ENCODE measurements at places on chromosomes 2 and 18.

GRCh38 chr18:32381761-32382160, 88.9 kb downstream of the GAREM1 start:
- DNase-seq: no peak

GRCh38 chr18:7066965-7067555, 50.5 kb downstream of the LAMA1 start:
- no peak for DNase-seq

- peak; percentile 39 for DNase-seq
These were observed 128.0 kb upstream of the GYPC start for GRCh38 chr2:126527836-126528490.

GRCh38 chr2:155256803-155257202, 558.3 kb downstream of the KCNJ3 start:
- no peak for DNase-seq

DNA sequence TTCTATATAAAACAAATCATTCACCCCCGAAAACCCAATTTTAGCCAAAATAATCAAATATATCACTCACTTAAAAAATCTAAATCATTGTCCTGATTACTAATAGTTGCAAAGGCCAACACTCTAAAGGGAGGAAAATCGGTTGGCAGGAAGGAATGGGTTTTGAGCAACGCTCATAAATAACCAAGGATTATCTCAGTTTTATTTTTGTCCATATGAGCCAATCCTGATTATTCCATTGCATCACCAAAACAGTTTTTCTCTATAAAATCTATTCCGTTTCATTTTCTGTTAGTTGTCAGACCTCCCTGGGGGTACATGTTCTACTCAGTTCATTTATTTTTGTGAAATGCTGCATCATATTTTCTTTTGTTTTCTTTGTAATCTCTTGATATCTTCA, 174.1 kb downstream of the LRATD1 start:
- no peak for DNase-seq

DNA sequence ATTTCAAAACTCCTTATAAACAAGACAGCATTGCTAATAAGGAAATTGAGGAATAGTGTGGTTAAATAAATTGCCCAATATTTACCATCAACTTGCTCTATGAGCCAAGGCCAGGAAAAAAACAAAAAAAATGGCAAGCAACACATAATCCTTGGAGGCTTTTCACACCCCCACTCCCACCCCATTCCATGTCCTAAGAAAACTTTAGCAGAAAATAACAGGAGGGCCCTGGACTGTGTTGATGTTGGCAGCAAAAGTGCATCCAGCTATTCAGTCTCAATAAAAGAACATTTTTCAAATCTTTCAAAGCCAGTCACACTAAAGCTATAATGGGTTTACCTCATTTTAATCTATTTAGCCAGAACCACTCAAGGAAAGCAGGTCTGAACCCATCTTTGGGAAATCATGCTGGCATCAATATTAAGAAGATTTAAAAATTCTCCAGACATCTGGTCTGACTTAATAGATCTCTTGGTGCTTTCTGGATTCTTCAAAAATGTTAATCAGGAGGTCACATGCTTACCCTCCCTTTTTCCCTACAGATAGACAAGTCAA, 34.6 kb upstream of the STK17B start:
- no peak for DNase-seq

- no peak for DNase-seq
These were observed 239.8 kb downstream of the HAUS1 start for GRCh38 chr18:46343931-46344372.

DNA sequence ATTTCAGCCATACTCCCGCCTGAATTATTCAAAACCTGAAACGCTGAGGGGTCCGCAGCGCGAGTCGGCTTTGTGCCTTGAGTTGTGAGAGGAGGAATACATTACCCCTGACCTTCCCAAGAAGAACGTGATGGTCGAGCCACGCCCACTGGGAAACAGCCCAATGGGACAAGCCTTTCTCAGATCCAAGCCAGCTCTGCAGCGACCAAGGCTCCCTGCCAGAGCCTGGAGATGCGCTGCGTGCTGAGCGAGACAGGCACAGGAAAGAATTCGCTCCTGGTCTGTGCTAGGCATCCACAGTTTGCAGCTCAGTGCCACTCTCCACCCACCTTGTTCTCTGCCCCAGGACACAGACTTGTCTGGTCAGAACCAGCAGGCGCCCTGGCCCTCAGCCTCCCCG, 74.1 kb upstream of the GLI2 start:
- no peak for DNase-seq

- DNase-seq: no peak
These were observed 188.8 kb downstream of the CAMKMT start for GRCh38 chr2:44550561-44550960.

DNA sequence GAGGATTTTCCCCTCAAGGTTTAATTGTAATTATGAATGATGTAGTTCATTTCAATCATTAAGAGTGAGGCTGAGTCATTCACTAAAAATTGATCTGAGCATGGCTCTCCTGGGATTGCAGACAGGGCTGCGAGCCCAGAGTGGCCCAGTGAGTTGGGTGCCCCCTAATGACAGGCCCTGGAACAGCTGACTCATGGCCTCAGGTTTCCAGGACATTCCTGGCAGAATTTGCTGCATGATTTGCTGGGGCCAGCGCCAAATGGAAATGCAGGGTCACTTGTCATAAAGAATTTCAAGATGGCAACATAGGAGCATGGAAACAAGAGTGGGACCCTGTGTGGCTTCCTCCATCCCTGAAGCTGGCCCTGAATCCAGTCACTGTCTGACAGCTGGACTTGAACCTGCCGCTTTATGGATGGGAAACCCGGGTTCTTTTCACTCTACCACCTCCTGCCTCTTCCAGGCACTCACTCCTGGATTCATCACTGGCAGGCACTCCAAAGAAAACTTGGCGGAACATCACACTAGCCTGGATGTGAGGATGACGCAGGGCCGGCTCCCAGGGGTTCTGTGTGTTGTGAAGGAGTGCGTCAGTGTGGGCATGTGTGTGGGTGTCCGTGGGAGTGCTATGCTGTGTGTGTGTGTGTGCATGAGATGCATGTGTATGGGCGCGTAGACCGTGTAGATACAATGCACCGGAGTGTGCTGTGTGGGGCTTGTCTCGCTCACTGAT, 15.2 kb downstream of the OTOF start:
- DNase-seq: peak; percentile 43

GRCh38 chr2:237189799-237190198, 104.1 kb downstream of the COPS8 start:
- DNase-seq: no peak

DNA sequence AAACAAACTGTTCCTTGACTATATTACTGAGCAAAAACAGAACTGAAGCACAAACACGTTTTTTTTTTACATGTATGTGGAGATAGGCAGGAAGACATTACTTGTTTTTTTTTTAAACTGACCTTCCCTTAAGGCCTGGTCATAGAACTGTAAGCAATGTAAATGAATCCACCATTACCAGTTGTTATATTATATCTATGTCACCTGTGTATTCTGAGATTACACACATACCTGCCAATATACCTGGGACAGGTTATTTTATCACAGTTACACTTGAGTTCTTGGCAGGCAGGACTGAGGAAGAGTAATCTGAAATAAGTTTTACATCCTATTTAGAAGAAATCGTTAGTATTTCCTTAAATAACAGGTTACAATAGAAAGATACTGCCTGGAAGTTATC, 155.3 kb downstream of the BAZ2B start:
- DNase-seq: no peak

DNA sequence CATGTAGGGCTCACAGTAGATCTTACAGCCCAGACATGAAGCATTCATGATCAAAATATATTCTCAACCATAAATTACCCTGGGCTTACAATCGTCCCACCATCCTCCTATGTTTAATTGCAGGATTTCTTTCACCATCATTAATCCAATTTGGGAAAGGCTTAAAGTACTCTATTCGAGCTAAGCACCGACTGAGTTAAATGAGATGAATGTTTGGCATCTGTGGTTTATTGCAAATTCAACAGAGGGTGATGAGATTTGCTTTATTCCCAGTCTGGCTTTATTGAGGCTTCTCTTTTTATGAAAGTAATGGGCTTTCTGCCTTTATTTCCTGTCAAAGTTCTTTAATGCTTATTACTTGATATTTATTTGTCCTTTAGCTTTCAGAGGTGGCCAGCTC, 159.0 kb downstream of the METTL4 start:
- DNase-seq: no peak

- no peak for DNase-seq
These were observed 25.4 kb downstream of the CYBRD1 start for GRCh38 chr2:171547720-171548119.

DNA sequence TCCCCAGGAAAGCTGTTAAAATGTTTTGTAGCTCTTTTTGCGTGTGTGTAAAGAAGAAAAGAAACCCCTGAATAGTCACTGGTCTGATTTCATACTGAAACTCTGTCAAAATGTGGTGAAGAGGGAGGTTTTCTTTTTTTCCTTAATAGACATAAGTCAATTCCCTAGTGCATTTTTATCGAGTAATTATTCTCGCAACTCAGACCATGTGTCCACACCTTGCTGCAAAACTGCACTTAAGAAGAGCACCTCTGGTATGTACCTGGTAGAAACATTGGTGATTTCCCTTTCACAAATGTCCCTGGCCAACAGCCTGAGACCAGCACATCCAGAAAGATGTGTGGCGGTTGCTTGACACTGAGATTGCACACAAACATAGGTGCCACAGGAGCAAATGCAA, 159.9 kb downstream of the ZNF521 start:
- no peak for DNase-seq

GRCh38 chr2:1625281-1626001, 118.9 kb downstream of the PXDN start:
- peak; percentile 84 for DNase-seq

DNA sequence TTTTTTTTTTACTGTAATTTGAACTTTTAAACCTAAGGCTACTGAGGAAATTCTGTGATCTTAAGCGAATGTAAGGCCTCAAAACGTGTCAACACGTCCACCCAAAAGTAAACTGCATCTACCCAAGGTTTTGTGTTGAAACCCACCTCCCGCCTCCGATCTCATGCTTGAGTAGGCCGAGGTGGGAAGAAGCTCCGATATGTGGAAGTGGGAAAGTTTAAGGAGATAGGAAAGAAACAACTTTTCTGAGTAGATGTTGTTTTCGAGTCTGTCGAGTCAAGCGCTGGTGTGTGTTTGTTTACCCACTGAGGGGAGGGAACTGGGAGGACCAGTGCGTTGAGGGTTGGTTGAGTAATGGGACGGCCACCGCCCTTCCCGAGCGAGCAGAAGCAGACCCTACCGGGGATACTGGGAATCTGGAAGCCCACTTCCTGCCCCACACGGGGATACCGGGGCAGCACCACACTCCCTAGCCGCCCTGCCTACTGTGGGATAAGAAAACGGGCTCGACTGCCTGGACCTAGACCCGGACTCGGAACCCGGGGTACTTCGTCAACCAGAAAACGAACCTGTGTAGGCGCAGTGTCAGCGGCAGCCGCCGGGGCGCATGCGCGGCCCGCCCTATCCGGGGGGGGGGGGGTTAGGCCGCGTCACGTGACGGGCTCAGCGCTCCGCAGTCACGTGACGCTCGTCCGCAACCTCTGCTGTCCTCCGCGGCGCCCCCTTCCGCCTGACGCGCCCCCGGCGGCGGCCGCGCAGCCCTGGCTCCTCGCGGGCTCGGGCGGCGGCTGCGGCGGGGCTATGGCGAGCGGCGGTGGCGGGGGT, at the start of gene RETREG2:
Gene RETREG2, plus strand, starts transcription at position 724 of the 825 bp plus-strand sequence. Its CDS starts 78 bp downstream, at position 802.
- DNase-seq: peak; percentile 90

- DNase-seq: peak; percentile 9
These were observed 865.1 kb upstream of the VRK2 start for GRCh38 chr2:57181315-57182038.

DNA sequence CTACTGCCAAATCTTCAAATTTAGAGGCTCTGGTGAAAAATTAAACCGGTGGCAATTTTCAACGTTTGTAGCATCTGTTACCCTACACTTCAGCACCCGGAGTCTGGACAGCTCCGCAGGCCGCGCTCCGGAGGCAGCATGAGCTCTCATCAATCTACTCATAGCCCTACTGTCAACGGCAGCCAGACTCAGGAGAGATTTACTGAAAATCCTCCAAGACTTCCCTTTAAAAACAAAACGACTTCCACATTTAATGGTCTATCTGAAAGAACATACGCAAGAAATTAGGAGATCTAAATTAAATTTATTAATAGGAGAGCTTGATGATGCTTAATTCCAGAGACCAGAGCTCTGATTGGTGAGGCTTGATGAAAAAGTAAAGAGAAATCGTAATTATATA, 970 bp upstream of the ADCYAP1 start:
- DNase-seq: peak; percentile 22

- DNase-seq: no peak
These were observed 16.6 kb downstream of the MALT1 start for GRCh38 chr18:58687871-58688308.

DNA sequence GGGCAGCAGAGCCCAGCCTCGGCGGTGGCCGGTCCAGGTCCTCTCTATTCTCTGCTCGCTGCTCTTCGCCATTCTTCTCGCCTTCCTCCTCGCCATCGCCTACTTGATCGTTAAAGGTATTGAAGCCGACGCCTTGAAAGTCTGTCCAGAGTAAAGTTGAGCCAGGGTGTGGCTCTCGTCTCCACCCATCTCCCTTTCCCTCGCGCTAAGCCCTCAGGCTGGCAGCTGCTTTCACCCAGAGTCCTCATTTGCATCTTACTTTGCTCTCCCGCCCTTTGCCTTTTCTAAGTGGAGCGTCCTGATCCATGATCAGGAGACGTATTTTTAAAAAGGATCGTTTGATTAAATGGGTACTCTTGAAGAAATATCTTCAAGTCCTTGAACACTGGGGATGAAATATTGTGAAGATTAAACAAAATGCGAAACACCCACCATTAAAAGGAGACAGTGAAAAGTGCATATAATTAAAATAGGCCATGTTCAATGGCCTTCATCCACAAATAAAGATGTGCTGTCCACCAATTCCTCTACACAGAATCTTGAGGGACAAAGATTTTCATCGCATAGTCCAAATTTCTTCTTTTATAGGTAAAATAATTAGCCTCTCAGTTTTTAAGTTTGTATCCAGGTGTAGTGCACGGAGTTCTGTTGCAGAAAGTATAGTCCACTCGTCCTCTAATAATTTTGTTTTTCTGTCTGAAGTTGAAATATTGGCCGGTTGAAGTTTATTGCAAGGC, 657 bp downstream of the ARL6IP6 start:
- DNase-seq: peak; percentile 85

GRCh38 chr2:241859017-241859435, 332 bp upstream of the PDCD1 start:
- DNase-seq: no peak

GRCh38 chr2:8379549-8379948, 302.3 kb upstream of the ID2 start:
- no peak for DNase-seq

- no peak for DNase-seq
These were observed 639.8 kb downstream of the TMEM182 start for GRCh38 chr2:103401621-103402020.

GRCh38 chr2:119402645-119403560, 28.8 kb upstream of the TMEM37 start:
- no peak for DNase-seq

GRCh38 chr2:139271149-139271548, 491.0 kb upstream of the NXPH2 start:
- no peak for DNase-seq

DNA sequence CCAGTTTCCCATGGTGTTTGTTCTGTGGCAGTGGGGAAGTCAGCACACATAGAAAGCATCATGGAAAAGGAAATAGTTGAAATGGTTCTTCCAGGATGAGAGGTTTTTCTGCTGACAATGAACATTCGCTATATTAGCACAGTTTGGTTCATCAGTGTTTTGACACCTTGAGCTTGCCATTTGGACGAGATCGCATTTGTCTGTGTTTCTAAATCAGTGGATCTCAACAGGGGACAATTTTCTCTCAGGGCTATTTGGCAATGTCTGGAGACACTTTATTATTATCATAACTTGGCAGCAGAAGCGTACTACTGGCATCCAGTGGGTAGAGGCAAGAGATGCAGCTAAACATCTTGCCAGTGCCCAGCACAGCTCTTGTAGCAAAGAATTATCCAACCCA, 74.6 kb downstream of the CD8B2 start:
- DNase-seq: no peak
